ENCODE measurements at places on chromosomes 11 and 22.

DNA sequence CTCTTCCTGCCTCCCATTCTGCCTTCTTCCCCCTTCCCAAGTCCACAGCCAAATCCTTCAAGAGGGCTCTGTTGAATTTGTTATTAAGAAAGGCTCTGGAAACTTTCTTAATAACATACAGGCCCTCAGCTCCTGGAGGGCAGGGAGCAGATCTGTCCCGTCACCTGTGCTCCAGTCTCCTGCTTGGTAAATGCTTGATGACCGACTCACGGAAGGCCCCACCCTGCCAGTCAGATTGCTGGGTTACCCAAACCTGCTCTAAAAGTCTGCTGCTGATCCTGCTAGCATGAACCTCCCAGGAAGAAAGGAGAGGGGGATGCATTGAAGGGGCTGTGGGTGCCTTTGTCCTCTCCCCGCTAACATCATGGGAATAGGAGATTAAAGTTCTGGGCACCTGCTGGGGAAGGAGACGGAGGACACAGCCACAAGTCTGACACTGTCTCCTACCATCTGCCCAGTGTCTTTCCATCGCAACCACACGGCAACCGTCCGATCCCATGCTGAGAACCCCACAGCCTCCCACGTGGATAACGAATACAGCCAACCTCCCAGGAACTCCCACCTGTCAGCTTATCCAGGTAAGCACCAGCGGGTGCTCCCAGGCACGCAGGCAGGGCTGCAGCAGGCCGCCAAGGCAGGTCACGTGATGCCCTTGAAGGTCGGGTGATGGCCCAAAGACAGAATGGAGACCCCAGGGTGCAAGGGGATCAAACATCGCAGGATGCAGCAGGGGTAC is 22.5 kb downstream of the CD5 start:
- DNase-seq = no peak

- DNase-seq = no peak
Measured at GRCh38 chr11:46846510-46846830, 390 bp upstream of the CKAP5 start.

- no peak for DNase-seq
Measured at GRCh38 chr22:27011717-27012116, 354.3 kb downstream of the MIAT start.

DNA sequence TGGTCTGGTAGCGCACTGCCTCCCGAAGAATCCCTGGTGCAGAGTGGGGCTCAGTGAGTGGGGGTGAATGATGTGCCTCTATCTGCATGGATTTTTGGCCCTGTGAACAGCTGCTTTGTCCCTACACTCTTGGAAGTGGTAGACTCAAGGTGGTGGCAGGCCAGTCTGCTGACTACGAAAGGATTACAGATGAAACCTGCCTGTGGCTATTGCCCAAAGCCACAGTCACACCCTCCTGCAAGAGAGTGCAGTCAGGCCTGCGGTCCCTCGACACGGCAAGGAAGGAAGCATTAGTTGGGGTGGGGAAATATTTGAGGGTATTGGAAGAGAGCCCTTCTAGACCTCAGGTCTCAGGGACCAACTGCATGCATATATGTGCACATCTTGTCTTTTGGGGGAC is 63.7 kb downstream of the DSCAML1 start:
- DNase-seq = peak; percentile 9

DNA sequence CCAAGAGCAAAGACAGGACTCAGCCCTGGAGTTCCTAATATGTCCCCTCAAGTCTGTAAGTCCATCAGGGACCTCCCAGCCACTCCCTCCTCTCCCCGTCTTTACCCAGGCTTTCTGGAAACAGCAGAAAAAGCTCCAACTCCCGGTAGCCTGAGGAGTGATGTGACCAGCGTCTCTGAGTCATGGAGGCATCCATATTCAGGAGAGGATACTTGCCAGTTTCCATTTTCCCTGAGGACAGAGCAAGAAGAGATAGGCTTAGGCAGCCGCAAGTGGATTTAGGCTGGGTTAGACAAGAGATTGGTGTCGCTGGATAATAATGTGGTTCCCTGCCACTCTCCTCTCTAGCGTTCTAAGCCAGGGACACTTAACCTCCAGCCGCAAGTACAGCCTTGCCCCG is 206.6 kb downstream of the GRIK4 start:
- no peak for DNase-seq

DNA sequence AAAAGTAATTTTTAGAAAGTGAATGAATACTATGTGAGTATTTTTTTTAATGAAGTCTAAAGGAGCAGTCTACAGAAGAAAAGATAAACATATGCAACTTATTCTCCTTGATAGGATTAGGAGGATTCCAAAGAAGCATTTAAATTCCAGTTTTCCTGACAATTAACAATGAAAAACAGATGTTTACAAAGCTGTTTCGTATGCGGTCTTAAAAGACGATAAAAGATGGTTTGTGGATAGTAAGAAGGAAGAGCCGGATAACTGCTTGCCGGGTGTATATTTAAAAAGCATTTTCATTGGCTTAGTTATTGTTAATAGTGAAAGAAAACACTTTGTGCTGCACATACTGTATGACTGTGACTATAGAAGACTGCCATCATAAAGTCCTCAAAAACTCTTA is 120.0 kb upstream of the C11orf58 start:
- DNase-seq = no peak

- no peak for DNase-seq
Measured at GRCh38 chr11:129242855-129243254, 50.7 kb upstream of the ARHGAP32 start.

- no peak for DNase-seq
Measured at GRCh38 chr22:49948958-49949913, 11.3 kb upstream of the PIM3 start.

GRCh38 chr11:112024178-112024772 is 933 bp upstream of the DLAT start:
- no peak for DNase-seq

GRCh38 chr22:47191671-47192650 is 429.5 kb downstream of the TBC1D22A start:
- peak; percentile 59 for DNase-seq

DNA sequence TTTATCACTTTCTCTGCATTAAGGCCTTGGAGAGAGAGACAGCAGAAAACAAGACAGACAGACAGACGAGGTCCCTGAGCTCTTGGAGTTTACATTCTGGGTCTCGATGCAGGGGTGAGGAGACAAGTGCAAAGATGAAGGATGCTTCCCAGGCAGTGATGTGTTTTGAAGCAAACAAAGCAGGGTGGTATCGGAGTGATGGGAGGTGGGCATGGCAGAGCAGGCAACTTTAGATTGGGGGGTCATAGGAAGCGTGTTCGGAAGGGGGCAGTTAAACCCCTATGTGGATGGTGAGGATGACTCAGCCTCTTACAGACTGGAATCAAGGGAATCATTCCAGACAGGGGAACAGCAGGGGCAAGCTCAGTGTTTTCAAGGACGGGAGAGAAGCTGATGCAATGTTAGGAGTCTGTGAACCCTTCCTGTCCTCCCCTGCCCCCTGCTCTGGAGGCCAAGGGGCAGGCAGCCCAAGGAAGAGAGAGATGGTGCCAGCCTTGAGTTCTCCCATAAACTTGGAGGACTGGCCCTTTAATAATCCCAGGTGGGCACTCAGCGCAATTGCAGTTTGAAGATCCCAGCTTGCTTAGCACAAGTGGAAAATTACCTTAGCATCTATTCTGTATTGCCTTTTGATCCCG is 180.2 kb downstream of the CHST1 start:
- DNase-seq = no peak

GRCh38 chr22:42693763-42694683 is 26.6 kb downstream of the A4GALT start:
- no peak for DNase-seq

GRCh38 chr11:69878927-69879728 is 59.9 kb upstream of the FGF3 start:
- no peak for DNase-seq

- no peak for DNase-seq
Measured at GRCh38 chr22:21759093-21759492, 23.5 kb upstream of the YPEL1 start.

- no peak for DNase-seq
Measured at GRCh38 chr22:24514241-24515026, 19.3 kb downstream of the UPB1 start.

GRCh38 chr11:40987776-40988435 is 471.5 kb downstream of the LRRC4C start:
- DNase-seq = no peak

Data from tibial artery (tissue), 4 donors.